ENCODE measurements at places on chromosomes 7 and 10.

DNA sequence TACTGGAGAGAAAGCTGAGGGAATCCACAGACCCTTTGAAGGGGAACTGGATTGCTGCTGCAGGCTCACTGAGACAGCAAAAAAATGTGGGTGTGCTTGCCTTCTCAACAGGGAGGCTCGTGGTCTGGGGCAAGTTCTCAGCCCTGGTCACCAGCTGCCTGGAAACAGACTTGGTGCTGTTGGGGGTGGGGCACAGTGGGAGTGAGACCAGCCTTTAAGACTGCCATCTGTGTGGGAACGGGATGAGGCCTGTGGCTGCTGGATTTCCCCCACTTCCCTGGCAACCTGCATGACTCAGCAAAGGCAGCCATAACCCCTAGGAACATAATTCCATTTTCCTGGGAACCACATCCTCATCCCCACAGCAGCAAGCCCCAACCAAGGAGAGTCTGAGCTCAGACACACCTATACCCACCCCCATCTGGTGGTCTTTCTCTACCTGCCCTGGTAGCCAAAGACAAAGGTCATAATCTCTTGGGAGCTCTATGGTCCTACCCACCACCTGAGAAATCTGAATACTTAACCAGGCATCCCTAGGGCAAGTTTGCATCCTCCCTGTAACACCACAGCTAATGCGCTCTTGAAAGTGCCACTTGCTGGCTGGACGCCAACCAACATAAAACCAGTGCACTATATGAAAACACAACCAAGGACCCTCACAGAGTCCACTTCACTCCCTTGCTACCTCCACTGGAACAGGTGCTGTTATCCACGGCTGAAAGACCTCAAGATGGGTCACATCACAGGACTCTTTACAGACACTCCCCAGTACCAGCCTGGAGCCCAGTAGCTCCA lies 45.0 kb upstream of the TFEC start:
- DNase-seq: no peak

GRCh38 chr10:11776080-11776479 lies 33.9 kb downstream of the ECHDC3 start:
- DNase-seq: no peak

GRCh38 chr10:23540401-23541030 lies 101.6 kb downstream of the OTUD1 start:
- no peak for DNase-seq

DNA sequence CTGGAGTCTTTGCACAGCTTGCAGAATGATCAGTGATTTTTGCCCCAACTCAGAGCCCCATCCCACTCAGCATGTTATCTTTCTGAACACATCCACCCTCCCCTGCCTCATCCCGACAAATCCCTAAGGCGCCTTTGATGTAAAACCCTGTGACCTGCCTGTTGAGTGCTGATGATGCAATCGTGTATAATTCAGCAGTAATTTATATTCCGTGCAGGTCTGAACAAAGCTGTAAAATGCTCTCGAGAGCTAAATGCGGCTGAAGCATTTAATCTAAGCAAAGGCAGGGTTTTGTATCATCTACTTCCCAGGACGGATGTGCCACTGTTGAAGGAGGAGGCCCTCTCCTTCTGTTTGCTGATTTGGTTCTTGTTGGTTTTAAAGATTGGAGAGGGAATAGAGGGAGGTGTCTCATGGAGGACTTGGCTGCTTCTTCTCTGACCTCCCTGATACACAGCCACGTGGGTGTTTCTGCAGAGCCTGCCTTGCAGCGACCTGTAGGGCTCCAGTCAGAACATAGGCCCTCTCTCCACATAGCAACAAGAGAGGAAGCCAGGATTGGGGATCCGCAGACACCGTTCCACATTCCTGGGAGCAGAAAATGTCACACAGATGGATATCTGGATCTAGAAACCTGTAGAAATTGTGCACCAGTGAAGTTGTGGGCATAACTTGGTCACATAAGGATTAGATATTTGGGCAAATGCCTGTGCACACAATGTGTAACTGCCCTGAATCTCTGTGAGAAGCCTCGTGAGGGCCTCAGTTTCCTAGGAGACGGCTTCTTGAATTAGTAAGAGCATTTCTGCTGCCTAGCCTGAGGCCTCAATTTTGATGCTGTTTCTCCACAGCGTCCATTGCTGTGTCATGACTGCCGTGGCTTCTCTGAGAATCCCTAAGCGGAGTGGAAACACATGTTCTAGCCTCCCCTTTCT lies 90.2 kb upstream of the AGK start:
- DNase-seq: no peak

DNA sequence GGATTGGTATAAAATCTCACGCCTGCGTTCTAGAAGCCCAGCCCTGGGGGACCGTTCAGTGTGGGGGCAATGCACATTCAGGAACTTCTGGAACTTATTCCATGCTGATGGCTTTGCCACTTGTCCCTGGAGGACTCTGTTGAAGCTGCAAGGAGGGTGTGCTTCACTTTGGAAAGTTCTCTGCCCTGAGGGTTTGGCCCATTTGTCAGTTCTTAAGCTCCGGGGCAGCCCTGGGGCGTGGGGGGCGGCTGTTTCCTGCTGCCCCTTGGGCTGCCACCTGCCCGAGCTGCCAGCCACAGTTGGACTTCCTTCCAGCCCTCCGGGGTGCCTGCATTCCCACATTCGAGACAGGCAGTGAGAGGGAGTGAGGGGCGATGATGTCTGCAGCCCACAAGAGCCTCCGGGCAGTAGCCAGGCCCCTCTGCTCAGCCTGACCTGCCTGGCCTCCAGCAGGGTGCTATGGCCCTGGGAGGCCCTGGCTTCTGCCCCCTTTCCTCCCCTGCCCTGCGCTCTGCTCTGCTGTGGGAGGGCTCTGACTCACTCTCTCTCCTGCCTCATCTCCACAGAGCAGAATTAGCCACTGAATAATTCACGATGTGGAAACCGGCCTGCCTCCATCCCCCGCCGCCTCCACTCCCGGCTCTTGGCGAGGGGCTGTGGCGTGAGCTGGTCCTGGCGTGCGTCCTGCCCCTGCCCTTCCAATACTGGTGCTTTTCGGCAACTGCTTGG lies 1.9 kb downstream of the TTYH3 start:
- no peak for DNase-seq

DNA sequence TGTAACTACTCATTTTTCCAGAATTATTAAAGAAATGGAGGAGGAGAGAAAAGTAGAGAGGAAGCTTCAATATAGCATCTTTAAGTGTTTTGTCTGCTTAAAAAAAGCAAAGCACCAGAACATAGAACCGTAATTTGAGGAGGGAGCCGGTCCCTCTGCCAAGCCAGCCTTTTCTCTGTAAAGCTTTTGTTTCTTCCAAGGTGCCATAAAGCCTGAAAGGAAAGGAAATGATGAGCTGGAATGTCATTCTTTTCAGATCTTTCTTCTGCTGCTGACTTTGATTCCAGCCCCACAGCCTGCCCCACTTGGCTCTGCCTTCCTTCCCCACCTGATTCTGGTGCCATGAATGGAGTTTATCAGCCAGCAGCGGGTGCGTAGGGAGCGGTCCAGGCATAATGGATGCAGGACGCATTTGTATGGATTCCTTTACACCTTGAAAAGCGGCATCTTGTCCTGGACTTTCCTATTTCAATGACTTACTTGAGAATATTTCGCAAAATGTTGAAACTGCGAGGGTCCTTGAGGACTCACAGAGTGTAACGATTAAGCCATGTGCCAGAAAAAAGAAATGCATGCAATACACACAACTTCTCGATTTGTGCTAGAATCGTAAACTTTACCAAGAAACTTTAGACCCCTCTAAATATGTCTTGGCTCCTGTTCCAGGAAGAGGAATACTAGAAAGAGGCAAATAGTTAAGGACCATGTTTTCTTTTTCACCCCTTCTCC lies 569.5 kb upstream of the MGMT start:
- DNase-seq: no peak

GRCh38 chr10:124286621-124287020 lies 132.1 kb downstream of the OAT start:
- DNase-seq: no peak

DNA sequence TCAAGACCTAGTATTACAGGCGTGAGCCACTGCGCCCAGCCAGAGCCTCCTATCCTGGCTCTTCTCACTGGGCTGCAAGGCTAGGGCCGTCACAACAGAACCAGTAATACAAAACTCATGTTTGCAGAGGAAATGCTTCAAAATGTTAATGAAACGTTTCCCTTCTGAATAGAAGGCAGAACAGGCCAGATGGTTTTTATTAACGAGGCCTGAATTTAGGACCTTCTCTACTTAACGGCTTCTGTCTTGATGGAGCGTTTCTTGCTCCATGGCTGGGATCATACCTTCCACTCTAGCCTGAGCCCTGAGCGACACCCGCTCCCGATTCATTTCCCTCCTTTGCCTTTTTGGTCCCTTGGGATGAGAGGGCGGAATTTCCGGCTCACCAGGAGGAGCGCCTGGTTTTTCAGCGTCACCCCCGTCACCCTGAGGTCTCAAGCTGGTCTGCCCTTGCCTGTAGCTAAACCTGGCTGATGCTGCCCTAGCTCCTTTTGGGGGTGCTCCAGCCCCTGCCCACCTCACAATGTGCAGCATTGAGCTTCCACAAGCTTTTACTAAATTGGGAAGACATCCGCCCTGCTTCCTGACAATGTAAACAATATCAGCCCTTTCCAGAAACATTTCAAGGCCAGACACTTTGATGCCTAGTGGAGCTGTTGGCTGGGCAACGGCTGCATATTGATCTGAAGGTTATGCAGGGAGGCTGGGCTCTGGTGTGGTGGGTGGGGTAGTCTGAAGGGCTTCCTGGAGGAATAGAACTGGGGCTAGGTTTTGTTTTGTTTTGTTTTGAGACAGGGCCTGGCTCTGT lies 5.2 kb downstream of the CLIP2 start:
- DNase-seq: no peak

DNA sequence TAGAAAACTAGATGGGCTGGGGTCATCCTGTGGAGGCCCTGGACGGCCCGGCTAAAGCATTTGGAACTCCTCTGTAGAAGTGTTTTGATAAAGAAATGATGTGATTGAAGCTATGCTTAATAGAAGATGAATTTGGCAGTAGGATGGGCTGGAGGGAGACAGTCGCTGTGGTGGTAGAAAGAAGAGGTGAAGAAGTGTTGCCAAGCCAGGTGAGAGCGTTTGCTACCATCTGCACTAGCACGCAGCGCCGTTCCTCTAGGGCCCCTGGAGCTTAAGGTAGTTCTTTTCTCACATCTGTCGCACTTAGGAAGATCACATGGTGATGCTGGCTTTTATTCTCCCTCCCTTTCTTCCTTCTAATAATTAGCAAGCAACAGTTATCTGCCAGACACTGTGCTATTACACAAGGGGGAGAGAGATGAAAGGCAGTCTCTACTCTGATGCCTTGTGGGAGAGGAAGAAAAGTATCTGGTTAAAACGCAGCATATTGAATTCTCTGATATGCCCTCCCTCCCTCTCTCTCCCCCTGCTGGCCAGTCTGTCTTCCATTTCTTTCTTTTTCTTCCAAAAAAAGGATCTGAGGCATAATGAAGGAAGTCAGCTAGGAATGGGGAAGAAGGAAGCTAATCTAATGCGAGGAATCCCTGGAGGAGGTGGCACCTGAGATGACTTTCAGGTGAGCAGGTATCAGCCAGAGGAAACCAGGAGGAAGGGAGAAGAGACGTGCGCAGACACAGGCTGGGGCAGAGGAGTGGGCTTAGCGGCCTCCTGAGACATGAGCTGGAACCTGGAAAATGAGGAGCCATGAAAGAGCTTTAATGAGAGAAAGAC lies 162.3 kb upstream of the KLF14 start:
- no peak for DNase-seq

DNA sequence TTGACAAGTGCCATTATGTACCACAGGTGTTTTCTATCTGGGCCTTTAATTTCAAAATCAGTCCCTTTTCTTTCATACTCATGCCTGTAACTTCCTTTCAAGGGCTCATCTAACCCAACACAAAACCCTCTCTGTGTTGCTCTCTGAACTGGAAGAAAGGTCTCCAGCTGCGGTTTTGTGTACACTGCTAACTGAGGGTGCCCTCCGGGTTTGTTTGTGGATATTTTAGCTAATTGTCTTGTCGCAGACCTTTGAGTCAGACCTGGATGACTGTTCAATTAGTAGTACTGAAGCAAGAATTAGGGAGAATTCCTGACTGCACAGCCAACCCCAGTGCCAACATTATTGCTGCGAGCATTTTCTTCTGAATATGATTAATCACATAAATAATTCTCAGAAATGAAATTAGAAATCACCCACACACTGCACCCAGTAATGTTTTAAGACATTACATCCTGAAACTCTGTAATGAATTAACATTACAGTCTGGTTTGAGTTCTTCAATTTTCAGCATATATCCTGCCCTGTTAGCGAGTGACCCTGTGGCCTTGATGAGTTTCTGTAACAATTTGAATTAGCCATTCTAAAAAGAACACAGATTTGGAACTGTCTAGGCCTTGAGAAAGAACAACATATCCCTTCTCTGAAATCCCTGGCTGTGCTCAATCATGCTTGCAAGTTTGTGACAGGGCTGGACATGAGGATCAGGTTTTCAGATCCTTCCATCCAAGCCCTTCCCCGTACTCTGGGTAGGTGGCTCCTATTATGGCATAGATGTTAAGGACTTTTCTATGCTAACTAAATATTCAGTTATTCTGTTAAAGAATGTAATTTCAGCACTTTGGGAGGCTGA lies 460.1 kb downstream of the PLXDC2 start:
- DNase-seq: no peak

DNA sequence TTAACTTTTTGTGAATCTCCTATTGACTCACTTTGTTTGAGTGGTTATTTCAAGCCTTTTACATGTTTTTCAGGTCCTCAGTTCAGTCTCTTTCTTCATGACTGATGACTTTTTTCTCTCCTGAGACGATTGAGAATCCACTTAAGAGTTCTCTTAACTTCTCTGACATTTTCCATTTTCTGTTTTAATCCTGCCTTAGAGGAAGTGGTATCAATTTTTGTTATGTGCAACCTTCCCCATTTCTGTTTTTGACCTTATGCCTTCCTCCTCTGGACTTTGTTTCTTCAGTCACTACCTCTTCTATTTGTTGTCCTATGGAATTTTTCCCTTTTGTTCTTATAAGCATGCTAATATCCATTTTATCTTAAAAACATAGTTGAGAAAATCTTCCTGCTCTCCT lies 2.4 kb downstream of the PSMC2 start:
- no peak for DNase-seq

DNA sequence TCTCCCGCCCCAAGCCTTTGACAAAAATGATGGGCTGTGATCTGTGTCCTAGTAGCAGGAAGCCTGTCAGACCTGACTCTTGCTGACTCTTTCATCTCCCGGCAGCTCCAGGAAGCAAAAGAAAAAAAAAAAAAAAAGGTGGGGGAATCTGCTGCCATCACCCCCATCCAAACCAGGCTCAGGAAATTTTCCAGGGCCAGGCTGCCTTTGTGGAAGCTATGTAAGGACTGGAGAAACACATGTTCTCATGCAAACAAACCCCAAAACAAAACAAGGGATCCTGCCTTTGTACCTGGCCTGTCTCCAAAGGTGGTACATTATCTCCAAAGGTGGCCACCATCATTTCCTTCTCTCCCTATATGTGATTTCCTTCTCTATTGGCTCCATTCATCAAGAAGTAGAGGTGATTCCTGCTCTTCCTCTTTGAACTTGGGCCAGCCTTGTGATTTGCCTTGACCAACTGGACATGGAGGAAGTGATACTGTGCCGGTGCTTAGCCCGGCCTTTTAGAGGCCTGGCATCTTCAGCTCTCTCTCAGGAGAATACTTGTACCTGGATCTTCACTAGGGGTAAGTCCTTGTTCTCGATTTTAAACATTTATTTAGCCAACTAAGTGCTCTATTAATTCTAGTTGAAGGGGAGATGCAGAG lies 192.2 kb upstream of the SVIL start:
- DNase-seq: no peak

GRCh38 chr7:25456467-25457171 lies 228.3 kb upstream of the NPVF start:
- no peak for DNase-seq

GRCh38 chr10:110574420-110574819 lies 6.9 kb downstream of the SMC3 start:
- DNase-seq: no peak

Measured in activated T-helper 1 cell treated with anti-CD3 and anti-CD28 coated beads, Interleukin-2, amount 50 U/mL, for 16 hours (primary cell).